ENCODE measurements at places on chromosomes 1 and 21.

GRCh38 chr1:31216016-31216415 is 23.7 kb downstream of the NKAIN1 start:
- DNase-seq = peak; percentile 56

- no peak for DNase-seq
These were observed 4.4 kb downstream of the TTC34 start for GRCh38 chr1:2796890-2797740.

GRCh38 chr21:21622460-21623234 is 624.4 kb downstream of the NCAM2 start:
- no peak for DNase-seq

- DNase-seq = peak; percentile 23
These were observed 14.2 kb downstream of the SEMA4A start for GRCh38 chr1:156167536-156167935.

DNA sequence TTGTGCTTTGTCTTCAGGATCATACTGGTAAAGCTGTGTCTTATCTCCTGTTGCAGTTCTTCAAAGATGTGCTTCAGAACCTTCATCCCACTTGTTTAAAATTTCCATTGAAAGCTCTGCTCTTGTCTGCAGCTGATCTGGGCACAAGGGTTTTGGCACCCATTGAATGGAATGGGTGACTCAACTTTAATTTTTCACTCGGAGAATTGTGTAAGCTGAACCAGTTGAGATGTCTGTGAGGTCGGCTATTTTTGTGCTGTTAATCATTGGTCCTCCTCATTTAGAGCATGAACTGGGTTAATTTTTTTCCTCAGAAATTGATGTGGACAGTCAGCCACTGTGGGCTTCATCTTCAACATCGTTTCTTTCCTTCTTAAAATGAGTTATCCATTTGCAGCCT is 252.1 kb downstream of the TM2D1 start:
- DNase-seq = peak; percentile 72

GRCh38 chr1:151976858-151977257 is 16.8 kb downstream of the S100A10 start:
- peak; percentile 77 for DNase-seq

DNA sequence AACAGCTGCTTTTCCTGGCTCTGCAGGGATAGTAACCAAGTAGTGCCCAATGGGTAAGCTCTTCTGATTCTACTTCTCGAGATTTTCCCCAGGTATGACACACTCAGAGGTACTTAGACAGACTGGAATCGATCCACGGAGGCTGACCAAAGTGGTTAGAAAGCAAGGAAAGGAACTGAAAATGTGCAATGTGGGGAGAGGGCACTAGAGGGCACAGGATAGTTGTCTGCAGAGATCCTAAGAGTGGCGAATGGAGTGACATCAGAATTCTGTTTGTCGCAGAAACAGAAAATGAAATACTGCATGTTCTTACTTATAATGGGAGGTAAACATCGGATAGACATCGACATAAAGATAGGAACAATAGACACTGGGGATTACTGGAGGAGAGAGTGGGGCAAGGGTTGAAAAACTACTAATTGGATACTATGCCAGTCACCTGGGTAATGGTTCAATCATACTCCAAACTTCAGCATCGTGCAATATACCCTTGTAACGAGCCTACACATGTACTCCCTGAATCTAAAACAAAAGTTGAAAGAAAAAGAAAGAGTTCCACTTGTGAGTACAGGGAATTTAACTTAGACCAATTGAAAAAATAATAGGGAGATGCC is 23.3 kb downstream of the CYP2J2 start:
- DNase-seq = peak; percentile 39

DNA sequence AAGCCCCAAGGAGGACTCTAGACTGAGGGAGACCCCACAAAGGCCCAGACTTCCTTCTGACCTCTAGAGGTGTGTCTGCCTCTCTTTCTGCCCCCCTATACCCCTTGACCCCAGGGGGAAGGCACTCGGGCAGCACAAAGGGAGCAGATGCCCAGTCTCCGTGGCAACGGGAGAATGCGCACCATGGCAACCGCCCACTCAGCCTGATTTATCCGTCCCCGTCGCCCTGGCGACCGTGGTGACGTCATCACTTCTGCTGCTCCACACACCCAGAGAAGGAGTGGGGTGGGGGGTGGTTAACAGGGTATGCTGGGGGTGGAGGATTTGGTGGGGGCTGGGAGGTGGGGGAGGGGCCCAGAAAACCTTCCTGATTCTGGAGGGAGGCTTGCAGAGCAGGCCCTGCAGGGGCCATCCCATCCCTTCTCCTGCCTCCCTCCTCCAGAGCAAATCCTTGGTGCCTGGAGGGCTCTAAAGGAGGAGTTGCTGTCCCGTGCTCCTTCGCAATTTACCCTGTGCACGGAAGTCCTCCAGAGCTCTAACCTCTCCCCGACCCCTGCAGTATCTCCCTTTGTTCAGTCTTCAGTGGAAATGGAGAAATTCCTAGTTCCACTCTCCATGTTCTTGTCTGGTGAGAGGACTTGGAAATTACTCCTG is 6.3 kb downstream of the CELF3 start:
- peak; percentile 38 for DNase-seq

- DNase-seq = peak; percentile 88
These were observed 47.8 kb downstream of the CHML start for GRCh38 chr1:241592273-241592958.

- DNase-seq = no peak
These were observed 305.3 kb downstream of the PTPRU start for GRCh38 chr1:29541631-29542030.

DNA sequence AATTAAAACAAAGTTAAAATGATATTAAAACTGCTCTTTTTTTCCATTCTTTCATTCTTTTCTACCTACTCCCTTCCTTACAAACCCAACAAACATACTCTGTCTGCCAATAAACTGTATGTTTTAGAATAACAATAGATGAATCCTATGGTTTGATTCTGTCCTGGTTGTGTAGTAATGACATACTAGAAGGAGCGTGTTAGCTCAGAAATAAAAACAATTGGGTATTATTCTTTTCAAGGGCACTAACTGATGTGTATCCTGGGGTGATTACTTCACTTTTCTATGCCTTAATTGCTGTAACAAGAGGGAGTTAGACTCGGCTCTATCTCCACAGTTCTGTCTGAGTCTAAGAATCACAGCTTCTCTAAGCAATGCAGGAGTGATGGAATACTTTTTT is 194.4 kb downstream of the GIPC2 start:
- no peak for DNase-seq

- DNase-seq = peak; percentile 54
These were observed 1.2 kb downstream of the SYTL1 start for GRCh38 chr1:27342778-27343638.

- DNase-seq = no peak
These were observed 7.4 kb upstream of the TAS1R2 start for GRCh38 chr1:18866846-18867245.

DNA sequence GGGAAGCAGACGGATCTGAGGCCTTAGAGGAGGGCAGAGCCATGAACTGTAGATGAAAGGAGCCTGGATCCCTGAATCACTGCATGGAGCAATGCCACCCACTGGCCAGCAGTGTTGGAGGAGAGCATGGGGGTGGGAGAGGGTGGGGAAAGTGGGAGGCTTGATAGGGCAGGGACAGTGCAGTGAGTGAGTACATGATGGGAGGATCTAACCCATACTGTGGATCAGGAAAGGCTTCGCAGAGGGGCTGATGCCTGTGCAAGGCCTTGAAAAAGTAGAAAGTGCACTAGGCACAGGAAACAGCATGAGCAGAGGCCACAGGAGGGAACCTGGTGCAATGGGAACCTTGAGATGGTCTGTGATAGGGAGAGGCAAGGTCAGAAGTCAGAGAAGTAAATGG is 391.9 kb downstream of the PTPRU start:
- no peak for DNase-seq

DNA sequence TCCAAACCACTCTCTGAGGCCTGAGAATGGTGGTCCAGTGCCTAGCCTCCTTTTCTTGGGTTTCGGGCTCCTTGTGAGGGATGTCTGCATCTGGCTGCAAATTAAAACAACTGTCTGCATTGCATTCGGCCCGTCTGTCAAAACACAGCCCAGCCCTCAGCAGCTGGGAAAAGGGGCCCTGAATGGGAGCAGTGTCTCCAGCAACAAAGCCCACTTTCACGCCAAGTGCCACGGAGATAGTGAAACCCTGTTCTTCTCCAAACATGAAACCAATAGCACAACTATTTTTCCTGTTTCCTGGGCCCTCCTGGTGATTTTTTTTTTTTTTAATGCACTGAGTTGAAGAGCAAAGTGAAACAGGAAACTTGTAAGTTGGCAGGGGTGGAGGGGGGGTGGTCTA is 138.4 kb downstream of the PLXNA2 start:
- no peak for DNase-seq

- DNase-seq = no peak
These were observed 146.0 kb downstream of the GPATCH2 start for GRCh38 chr1:217484871-217485270.

GRCh38 chr21:41948078-41948895 is 5.5 kb downstream of the C2CD2 start:
- peak; percentile 34 for DNase-seq

DNA sequence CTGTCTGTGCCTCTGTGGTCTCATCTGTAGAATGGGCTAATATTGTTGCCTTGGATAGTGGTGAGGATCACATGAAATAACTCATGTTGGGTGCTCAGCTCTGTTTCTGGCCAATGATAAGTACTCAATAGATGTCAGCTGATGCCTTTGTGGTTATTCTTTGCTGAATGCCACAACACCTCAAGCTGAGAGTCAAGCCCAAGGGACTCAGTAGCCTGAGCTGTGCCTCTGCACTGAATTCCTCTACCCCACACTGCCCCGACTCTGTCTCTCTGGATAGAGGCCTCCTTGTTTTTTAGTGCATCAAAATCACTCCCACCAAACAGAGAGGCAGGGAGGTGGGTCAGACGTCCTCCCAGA is 196.1 kb upstream of the VAMP3 start:
- DNase-seq = no peak

- DNase-seq = peak; percentile 92
These were observed at the start of gene TINAGL1 for GRCh38 chr1:31576201-31576669. Gene TINAGL1 (plus strand): TSS chr1:31576515. CDS start chr1:31577149, 634 bp downstream.

DNA sequence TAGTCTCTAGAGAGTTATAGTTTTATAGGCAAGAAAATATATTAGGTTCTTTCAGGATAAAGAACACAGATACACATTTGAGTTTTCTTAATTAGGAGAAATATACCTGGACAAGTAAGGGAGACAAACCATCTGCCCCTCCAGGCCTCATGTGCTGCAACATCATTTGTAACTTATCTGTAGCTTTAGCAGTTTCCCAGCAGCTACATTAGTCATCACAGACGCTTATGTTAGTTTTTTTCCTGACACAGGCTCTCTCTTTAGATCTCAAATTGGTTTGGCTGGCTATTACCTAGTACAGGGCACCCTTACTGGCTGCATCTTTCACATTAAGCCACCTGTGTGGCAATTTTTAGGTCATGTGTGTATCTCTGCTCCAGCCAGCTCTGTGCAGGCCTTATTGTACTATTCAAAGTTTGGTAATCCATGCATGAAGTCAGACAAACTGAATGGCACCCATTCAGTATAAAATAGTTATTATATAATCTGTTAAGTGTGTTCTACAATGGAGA is 25.9 kb downstream of the GNPAT start:
- DNase-seq = no peak

GRCh38 chr1:217090060-217090911 is 367.1 kb upstream of the ESRRG start:
- no peak for DNase-seq

DNA sequence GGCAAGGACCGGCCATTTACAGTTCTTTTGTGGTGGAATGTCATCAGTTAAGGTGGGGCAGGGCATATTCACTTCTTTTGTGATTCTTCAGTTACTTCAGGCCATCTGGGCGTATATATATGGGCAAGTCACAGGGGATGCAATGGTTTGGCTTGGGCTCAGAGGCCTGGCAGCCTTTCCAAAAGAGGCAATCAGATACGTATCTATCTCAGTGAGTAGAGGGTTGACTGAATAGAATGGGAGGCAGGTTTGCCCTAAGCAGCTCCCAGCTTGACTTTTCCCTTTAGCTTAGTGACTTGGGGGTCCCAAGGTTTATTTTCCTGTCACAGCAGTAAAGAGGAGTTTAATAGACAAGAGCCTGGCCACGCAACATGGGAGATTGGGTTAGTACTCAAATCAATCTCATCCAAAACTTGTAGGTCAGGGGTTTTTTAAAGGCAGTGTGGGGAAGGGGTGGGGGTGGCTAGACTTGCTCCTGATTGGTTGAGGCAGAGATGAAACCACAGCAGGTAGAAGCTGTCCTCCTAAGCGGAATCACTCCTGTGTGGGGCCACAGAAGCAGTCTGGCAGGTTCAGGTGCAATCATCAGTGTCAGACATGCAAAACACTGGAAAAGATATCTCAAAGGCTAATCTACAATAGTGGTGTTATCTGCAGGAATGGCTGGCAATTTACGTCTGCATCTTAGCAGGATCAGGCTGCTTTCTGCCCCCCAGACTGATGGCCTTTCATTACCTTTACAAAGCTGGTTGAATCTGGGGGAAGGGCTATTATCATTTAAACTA is 112.9 kb downstream of the TLR5 start:
- DNase-seq = no peak

- DNase-seq = no peak
These were observed 51.7 kb downstream of the WLS start for GRCh38 chr1:68180441-68181164.

- DNase-seq = no peak
These were observed 518.9 kb downstream of the BRINP3 start for GRCh38 chr1:189958756-189959155.

DNA sequence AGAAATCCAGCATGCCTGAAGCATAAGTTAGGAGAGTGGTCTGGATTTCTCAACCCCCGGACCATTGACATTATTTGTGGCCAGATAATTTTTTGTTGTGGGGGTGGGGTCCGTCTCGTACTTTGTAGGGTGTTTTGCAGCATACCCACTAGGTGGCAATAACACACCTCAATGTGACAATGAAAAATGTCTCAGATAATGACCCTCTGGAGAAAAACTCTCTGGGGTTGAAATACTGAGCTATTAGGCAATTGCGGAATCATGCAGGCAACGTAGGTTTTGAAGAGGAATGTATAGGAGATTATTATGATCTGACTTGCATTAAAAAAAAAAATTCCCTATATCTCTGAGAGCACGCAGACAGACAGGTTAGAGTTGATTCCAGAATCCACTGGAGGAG is 25.3 kb upstream of the RRP15 start:
- DNase-seq = peak; percentile 25

GRCh38 chr1:164624400-164624799 is 65.4 kb downstream of the PBX1 start:
- no peak for DNase-seq

- no peak for DNase-seq
These were observed 99.5 kb downstream of the CACHD1 start for GRCh38 chr1:64569411-64569810.

GRCh38 chr1:25068316-25068715 is 138.2 kb upstream of the RUNX3 start:
- no peak for DNase-seq

GRCh38 chr1:188660572-188660971 is 1817.1 kb downstream of the BRINP3 start:
- DNase-seq = no peak
